ENCODE measurements at places on chromosomes 3 and 15.

GRCh38 chr3:170387950-170388349, 30.4 kb downstream of the SKIL start:
- DNase-seq: no peak

- no peak for DNase-seq
Measured at GRCh38 chr3:110564674-110565073, 506.9 kb upstream of the NECTIN3 start.

- DNase-seq: no peak
Measured at GRCh38 chr3:86988235-86988634, 2.7 kb downstream of the VGLL3 start.

GRCh38 chr15:39171944-39172368, 408.9 kb upstream of the THBS1 start:
- DNase-seq: peak; percentile 61

- DNase-seq: no peak
Measured at GRCh38 chr15:80951941-80952340, 37.7 kb downstream of the MESD start.

DNA sequence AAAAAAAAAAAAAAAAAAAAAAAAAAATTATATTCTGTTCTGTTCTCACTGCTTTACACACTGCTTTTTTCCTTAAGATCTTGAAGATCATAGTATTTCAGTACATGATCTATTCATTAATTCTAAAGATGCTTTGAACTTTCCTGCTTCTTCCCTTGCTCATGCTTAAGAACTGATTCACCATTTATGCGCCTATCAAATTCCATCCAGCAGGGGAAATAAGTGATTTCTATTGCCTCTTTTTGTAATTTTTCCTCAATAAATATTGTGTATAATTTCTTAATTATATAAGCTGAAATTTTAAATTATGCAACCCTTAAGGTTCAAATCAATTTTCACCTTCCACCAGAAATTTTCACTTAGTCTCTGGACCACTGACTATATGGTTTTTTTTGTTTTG, 10.6 kb downstream of the DENND6A start:
- DNase-seq: no peak

- DNase-seq: no peak
Measured at GRCh38 chr3:150371741-150372254, 36.3 kb upstream of the TSC22D2 start.

DNA sequence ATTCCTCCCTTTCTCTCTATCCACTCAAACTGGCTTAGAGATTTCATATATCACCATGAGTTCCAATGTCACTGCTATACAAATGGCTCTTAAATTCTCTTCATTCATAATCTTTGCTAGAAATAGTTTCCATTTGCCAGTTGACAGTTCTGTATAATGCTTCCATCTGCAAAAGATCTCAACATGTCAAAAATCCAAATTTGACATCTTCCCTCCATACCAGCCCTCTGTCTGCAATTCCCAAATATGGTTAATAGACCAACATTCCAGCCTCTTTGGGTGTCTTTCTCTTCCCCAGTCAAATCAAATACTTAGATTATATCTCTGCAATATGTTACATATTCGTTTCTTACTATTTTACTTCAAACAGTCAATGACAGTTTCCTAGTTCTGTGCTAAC, 64.2 kb upstream of the SERPINI2 start:
- no peak for DNase-seq

- no peak for DNase-seq
Measured at GRCh38 chr3:124851136-124851535, 36.0 kb downstream of the ITGB5 start.

GRCh38 chr3:184145111-184145524, 10.0 kb downstream of the EIF2B5 start:
- DNase-seq: peak; percentile 88

- no peak for DNase-seq
Measured at GRCh38 chr15:66165856-66166255, 87.7 kb downstream of the MEGF11 start.

DNA sequence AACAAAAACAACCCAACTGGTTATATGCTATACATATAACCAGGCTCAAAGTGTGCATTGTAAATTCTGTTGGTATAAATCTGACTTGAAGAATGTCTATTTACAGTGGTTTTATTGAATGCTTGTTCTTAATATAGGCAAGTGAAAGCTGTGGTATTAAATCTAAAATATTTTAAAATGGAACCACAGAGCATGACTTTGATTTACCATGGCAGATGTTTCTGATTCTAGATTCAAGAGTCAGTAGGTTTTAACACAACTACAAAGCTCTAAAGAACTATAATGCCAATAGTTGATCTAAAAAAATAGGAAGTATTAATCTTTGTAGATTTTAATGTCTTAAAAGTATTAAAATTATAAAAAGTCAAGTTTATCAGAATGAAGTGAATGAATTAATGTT, 141.9 kb upstream of the PLSCR5 start:
- no peak for DNase-seq

GRCh38 chr3:94234177-94234788, 171.4 kb downstream of the NSUN3 start:
- DNase-seq: no peak

DNA sequence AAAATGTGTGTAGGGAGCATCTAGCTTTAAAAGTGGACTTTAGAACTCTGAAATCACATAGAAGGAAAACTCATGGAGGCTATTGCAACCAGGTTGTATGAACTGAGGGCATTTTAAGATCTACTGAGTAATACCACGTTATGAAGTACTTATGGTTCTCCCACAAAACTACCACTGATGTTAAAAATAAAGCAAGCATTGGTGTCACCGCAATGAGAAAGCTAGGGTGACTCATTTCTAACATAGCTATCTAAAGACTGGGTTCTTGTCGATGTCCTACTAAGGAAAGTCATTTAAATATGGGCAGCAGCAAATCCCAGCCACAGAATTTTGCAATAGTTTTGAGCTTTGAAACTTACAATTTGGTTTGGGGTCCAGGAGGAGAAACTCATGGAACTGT, 584.8 kb downstream of the DIPK2A start:
- no peak for DNase-seq

GRCh38 chr15:73010154-73011152, 41.8 kb upstream of the NEO1 start:
- no peak for DNase-seq

DNA sequence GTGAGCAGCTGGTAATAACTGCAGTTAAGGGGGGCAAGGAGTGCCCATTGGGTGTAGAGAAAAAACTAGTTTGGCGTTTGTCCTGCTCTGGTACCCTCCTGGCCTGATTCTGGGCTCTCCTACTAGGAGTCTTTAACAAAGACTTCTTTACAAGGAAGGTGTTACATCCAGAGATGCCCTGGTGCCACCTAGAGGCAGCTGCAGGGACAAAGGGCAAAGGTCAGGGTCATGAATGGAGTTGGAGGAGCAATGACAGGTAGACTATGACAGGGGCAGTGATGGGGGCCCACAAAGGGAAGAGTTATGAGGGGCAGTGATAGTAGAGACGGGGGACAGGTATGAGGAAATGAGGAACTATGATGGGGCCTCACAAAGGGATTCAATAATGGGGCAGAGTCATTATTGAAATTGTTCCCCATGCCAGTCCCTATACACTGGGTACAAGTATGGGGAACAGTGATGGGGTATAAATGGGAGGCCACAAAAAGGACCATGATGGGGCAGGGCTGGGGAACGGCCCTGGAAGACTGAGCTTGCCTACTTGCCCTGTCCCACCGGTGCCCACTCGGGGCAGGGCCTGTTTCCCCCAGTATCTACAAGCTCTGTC, 7.9 kb downstream of the CCDC71 start:
- DNase-seq: no peak
